ENCODE measurements at places on chromosomes 4 and X.

DNA sequence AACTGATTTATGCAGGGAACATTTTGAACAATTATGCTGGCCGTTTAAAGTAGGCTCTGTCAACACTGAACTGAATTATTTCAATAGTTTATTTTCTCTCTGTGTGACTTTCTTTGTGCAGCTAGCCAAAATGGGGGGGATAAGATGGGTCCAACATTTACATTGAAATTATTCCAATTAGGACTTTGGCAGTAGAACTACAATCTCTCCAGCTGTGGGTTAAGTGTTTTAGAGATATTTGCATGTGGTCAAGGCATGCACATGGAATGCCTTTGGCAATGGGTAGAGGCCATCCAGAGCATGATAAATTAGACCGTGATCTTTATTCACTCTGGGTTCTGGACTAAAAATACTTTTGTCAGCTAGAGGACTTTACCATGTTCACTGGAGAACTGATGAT, 107.9 kb upstream of the ELOVL6 start:
- DNase-seq: no peak

GRCh38 chr4:55089916-55090315, 35.5 kb downstream of the KDR start:
- no peak for DNase-seq

- no peak for DNase-seq
Measured at GRCh38 chr4:103634236-103634635, 85.5 kb downstream of the TACR3 start.

GRCh38 chr4:108097990-108098553, 70.7 kb downstream of the LEF1 start:
- no peak for DNase-seq

GRCh38 chr4:1903035-1903434, 31.8 kb downstream of the NSD2 start:
- no peak for DNase-seq

GRCh38 chr4:93740890-93741289, 87.7 kb upstream of the ATOH1 start:
- no peak for DNase-seq

DNA sequence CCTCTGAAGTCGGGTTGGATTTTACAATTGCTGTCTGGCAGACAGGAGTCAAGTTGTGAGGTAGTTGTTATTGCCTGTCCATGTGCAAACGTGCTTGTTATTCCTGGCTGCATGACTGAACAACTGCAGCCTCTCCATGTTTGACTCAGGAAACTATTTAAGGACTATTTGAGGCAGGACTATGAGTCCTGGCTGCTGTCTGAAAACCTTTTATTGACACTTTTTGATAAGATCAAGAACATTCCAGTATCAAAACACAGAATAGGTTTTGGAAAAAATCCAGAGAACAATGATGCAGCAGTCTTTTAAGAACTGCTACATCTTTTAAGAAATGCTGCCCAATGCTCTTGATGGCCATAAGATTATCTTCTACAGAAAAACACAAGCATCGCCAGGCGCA, 10.0 kb upstream of the SPRY1 start:
- DNase-seq: no peak

GRCh38 chrX:138034136-138034535, 468.2 kb downstream of the ZIC3 start:
- no peak for DNase-seq

GRCh38 chr4:1793940-1794808, 1.1 kb downstream of the FGFR3 start:
- DNase-seq: no peak

GRCh38 chr4:66340286-66340893, 670.1 kb upstream of the EPHA5 start:
- DNase-seq: no peak

DNA sequence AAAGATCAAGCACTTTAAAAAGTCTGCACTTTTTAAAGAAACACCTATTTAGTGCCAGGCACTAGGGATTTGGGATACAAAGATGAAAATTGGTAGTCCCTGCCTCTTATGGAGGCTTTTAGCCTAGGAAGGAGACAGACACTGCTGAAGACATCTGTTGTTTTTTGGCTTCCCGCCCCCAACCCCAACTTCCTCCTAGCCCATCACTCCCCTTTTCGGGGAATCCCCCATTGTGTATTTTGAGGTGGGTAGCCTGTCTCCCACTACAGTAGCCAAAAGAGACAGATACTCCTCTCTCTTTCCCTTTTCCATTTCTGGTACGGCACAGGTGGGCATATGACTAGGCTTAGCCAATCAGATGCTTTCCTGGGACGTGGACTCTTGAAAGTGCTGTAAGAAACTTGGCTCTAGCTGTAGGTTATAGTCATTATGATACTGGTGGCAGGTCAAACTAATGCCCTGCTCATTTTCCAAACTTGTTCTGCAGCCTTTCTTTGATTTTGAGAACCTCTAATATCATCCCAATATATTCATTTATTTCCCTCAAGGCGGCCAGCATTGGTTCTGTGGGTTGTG, 194.6 kb upstream of the RBPJ start:
- DNase-seq: no peak

DNA sequence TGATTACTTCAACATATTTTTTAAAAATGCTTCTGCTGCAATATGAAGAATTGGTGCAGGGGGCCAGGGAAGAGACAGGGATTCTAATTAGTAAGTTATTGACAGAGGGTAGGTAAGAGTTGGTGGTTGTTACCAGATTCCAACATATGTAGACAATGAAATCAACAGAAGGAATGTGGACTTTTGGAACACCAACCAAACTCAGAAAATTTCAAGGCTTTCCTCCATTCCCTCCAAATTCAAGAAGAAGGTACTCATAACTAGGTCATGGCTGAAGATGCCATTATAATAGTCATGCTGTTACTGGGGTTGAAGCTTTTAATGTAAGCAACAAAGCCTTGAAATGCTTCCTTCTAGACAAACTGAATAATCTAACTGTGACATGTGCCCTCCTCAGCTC, 22.9 kb upstream of the CXCL13 start:
- no peak for DNase-seq

DNA sequence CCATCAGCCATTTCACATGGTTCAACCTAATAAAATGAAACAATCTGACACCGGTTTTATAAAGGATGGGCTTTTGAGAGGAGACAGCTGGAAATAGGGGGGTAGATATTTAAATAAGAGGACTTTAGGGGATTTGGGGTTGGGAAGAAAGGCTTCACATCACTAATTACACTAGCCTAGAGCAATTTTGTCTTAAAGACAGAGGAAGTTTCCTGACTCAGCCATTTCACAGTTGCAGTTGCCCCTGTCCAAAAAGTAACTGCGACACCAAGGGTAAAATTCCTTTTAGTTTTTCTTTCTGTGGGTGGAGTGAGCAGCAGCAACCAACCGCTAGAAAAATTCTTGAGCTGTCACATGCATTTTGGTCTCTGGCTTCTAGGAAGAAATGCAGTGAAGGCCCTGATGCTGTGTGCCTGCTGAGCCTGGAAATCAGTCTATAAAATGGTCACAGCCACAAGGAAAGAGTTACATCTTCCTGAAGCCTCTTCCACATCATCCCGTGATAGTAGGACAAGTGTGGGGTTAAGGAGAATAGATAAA, 233.6 kb downstream of the ZNF674 start:
- DNase-seq: no peak

- DNase-seq: no peak
Measured at GRCh38 chr4:141759796-141760425, 123.5 kb downstream of the IL15 start.

- no peak for DNase-seq
Measured at GRCh38 chr4:139889264-139889663, 223.6 kb downstream of the MGST2 start.

- no peak for DNase-seq
Measured at GRCh38 chr4:163440040-163440439, 33.5 kb downstream of the TKTL2 start.

GRCh38 chr4:114734594-114734993, 136.0 kb downstream of the UGT8 start:
- DNase-seq: no peak

DNA sequence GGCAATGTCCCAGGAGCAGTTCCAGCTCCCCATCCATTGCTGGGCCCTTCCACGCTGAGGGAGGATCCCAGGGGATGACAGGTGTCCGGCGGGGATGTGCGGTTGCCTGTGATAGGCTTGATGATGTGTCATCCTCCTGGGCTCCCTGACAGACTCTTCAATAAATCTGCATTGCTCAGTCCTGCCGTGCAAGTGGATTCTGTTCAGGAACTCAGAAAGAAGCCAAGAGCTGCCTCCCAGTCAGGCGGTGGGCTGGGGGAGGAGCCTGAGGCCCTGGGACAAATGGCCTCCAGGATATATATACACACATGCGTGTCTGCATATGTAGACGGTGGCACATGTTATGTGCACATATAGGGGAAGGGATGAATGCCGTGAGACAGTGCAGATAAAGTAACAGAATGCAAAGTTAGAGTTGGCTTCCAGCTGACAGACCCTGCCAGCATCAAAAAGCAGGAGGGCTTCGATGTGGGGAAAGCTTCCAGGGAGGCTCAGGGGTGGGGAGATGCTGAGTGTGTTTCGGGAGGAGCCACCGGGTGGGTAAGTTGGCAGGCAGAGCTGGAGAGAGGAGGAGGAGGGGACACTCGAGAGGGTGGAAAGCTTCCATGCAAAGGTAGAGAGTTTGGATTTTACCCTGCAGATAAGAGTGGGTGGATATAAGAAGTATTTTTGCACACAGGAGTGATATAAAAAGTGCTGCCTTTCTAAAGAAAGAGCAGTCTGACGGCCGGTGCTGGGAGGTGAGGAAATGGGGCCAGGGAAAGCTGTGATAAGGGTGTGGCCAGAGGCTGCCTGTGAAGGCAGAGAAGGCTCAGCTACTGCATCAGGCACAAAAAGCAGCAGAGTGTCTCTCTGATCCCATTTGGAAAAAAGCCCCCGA, 28.5 kb upstream of the CRMP1 start:
- no peak for DNase-seq
